Kidney (tissue), 22 donors: ENCODE measurements at places on chromosomes 3 and 15.

- no peak for DNase-seq
These were observed 70.3 kb downstream of the LYSMD4 start for GRCh38 chr15:99662903-99663302.

DNA sequence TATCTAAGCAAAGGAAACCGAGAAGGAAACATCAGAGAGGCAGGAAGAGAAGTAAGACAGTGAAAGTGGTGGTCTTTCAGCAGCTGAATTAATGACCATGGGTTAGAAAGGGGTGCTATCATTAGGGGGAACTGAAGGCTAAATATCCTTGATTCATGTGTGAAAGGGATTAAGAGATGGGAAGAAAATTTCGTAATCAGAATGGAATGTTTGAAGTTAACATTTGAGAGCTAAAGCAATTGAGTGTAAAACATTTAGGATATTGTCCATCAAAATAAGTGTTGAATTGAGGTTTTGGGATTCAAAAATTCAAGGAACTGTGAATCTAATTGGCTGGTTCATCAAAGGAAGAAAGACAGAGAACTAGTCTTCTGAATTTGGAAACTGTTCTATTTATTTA is 4.1 kb upstream of the ECT2 start:
- DNase-seq: no peak

GRCh38 chr3:186264608-186265400 is 97.2 kb downstream of the DGKG start:
- DNase-seq: no peak

- DNase-seq: no peak
These were observed 280.2 kb downstream of the LSAMP start for GRCh38 chr3:116165135-116165534.

DNA sequence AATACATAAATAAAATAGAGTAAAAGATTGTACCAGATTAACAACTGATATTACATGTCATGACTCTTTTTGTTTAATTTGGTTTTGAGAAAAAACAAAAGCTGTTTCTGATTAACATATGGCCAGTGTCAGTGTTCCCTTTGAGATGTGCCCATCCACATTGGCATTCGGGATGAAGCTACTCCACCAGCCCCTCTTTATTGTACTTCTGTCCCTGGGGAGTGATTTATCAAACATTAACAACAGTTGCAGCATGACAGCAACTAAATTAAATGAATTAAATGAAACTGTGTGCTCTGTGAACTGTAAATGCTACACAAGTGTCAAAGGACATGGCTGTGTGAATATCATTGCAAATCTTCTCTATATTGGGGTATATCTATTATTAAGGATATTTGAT is 25.9 kb upstream of the MTMR10 start:
- no peak for DNase-seq
